IPS DF 6.9 (cell line): ENCODE measurements at places on chromosomes 5 and 9.

- DNase-seq: peak; percentile 83
Observed at GRCh38 chr9:127423934-127424675, at the start of gene ZNF79. Gene ZNF79, plus strand, starts transcription at chr9:127424382. Its CDS starts 406 bp downstream, at chr9:127424788.

- no peak for DNase-seq
Observed at GRCh38 chr5:98902733-98903132, 26.1 kb downstream of the CHD1 start.

DNA sequence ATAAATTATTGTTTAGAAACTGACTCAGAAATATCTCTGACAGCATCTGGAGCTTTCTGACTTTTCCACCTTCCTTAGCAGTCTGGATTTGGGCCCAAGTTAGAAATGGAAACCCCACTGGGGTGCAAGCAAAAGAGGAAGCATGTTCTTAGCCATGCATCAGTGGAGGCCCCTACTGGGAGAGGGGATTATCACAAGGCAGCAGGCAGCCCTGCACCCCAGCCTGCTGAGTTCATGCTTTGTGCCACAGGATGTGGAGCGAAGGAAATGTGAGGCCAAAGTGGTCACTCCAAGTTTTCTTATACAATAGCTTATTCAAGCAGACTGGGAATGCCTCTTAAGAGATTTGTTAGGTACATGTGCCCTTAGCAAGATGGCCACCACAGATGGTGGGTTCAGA is 146.5 kb upstream of the TLX3 start:
- peak; percentile 54 for DNase-seq

DNA sequence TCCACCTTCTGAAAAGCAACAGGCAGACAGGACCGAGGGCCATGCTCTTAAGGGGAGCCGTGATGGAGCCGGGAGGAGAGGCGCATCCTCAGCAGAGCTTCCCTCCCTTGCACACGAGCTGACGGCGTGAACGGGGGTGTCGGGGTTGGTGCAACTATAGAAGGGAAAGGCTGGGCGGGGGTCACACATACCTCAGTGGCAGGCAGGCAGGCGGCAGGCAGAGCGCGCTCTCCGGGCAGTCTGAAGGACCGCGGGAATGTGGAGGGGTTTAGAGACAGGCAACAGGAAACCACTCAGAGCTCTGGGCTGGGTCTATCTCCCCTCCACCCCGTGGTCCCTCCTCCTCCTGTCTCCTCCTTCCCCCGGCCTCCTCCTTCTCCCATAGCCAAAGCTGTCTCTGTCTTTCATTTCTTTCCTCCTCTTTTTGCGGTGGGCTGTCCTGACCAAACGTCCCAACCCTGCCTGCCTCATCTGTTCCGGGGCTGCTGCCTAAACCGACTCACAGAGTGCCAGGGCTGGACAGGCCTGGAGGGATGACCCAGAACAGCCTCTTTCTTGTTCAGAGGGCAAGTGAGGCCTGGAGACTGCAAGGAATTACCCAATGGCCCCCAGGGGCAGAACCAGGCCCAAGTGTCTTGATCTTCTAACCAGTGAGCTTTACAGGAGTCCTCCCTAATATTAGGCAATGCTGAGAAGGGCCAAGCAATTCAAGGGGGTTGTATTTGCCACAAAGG is at the start of gene SPARC:
TSS of gene SPARC (minus strand) at position 242 of the 734 bp plus-strand sequence. CDS start 10,727 bp downstream, outside the sequence.
- no peak for DNase-seq

DNA sequence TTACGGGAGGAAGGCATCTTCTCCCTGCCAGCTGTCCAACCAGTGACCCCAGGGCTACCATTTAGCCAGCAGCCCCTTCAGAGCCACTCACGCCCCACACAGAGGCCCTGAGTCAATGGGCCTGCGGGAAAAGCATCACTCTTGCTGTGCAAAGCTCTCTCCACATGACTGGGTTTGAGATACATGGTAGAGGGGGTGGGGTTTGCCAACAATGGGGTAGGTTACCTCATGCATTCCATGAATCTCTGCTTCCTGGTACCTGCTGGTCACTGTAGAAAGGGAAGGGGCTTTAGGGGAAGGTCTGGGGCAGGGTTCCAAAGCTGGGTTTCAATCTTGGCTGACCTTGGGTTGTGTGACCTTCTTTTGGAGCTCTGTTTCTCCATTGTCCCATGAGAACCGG is 22.9 kb upstream of the TTLL11 start:
- DNase-seq: no peak

DNA sequence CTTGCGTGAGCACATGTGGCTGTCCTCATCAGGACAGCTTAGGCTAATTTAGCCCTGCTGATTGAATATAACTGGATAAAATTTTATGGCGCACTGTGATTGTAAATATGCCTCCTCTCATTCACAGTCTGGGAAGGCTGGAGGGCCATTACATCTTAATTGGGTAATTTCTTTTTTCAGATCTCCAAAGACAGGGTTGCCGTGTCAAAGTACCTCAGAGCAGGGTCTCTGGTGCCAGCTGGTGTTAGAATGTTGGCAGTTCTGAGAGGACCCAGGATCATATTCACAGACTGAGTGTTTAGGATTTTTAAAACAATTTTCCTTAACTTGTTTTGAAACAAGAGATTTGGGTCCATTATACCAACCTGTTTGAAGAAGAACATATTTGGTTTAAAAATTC is 455.7 kb upstream of the TLE4 start:
- DNase-seq: no peak

GRCh38 chr5:5271786-5272321 is 131.7 kb downstream of the ADAMTS16 start:
- DNase-seq: no peak

DNA sequence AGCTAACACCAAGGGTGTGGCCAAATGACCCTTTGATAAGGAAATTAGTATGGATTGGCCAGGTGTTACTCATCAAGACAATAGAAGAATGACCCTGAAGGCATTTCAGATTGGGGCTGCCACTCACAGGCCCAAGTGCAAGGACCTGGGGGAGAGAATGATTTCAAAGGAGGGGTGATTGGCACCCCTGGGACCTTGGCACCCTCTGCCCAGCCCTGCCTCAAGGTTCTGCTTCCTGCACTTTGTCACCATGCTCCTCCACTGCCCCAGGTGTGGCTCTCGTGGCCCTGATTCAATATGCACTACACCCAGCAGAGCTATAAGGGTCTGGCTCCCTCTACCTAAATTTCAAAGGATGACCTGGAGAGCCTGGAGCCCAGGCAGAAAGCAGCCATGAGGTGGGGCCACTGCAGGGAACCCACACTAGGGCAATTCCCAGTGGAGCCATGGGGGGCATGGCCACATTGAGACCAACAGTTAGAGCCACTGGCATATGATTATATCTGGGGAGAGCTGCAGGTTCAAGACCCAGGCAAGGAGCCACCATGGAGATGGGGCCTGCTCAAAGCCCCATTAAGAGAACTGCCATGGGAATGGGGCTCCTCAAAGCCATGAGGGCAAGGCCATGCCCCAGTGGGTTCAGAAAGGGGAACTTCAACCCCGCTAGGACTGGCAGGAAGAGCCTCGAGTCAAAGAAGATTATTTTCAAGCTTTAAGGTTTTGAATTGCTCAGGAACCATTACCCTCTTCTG is 93.0 kb downstream of the CEMIP2 start:
- DNase-seq: no peak

DNA sequence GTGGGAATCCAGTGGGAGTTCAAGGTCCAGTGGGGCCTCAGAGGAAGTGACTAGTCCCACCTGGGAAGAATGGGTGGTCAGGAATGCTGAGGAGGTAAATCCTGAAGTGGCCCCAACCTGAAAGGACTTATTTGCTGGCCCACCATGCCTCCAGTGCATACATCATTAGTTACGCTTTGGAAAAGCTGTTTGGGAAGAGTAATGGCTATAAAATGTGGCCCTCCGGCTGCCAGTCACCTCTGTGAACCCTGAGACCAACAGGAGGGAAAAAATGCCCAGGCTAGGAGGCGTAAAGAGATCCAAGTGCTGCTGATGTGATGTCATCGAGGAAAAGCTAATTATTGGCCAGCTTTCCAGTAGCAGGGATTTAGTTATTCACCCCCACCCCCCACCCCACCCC is 2.7 kb upstream of the SLC26A2 start:
- DNase-seq: no peak
